ENCODE measurements at places on chromosomes 7 and 10.

DNA sequence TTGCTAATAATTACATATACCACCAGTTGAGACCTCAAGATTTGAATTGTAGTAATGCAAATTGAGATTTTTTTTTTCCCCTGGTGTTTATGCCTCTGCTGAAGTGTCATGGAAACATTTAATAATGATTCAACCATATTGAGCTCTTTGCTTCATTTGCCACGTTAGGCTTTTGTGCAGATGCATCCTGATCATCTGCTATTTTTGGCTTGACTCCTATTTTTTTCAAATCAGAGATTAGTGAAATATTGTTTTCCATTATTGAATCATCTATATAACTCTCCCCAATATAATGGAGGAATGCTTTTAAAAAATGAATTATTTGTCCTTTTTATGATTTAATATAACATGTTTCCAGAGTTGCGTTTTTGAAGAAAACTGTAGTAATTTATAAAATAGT, 115.1 kb downstream of the SRI start:
- no peak overlapping the region for H3K27ac ChIP-seq
- H3K4me1 ChIP-seq: no peaks in the 10 kb centered on the region
- H3K36me3 ChIP-seq: no peaks in the 10 kb centered on the region
- H3K4me3 ChIP-seq: no peak overlapping the region
- no peak for DNase-seq

DNA sequence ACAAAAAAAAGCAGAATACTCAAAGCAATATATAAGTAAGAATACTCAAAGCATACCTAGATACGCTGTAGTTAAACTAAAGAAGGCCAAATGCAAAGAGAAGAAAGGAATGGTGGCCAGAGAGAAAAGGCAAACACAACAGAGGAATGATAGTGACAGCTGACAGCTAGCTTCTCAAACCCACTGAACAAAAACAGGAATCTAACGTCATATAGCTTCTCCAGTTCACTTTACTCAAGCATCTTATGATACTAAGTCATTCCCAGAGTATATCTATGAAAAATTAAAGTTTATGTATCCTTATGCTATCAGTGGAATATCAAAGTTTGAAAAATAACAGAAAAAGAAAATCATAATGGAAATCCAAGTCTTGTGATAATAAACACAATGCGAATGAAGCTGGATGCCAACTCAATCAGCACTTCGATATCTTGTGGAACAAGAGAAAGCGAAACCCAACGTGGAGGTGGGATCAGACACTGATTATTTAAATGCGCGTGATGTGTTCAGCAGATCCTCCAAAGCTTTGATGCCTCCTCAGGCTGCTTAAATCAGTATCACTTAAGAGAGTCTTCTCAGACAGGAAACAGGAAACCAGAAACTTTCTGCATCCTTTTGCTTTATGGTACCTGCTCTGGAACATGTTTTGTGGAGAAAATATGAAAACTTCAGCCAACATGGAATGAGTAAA, 102.8 kb downstream of the PIP4K2A start:
- H3K36me3 ChIP-seq: peaks cover 13% of the 10 kb centered on the region
- DNase-seq: no peak
- no peak overlapping the region for H3K4me3 ChIP-seq
- H3K4me1 ChIP-seq: peaks cover 16% of the 10 kb centered on the region

DNA sequence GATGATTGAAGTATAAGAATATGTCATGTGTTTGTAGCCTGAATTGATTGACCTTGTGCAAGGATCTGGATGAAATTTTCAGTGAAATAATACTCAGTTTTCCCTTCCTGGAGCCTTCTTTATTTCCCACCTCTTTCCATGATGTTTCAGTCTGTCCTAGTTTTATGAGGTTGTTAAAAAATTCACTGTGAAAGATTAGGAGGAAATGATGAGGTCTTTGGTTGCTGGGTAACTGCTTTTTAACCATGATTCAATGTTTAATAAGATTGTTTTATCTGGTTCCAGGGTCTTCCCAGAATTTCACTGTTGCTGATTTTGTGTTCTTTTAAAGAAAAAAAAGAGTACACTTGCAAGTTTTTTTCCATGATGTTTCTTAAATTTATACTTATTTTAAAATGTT, 221.5 kb downstream of the MBL2 start:
- H3K27me3 ChIP-seq: no peaks in the 10 kb centered on the region
- H3K4me3 ChIP-seq: no peak overlapping the region
- H3K4me1 ChIP-seq: no peaks in the 10 kb centered on the region
- peaks cover 2% of the 10 kb centered on the region for H3K36me3 ChIP-seq
- H3K27ac ChIP-seq: no peak overlapping the region

- DNase-seq: no peak
- H3K27ac ChIP-seq: no peak overlapping the region
- no peaks in the 10 kb centered on the region for H3K4me1 ChIP-seq
- no peak overlapping the region for H3K4me3 ChIP-seq
- no peaks in the 10 kb centered on the region for H3K36me3 ChIP-seq
- peaks cover 33% of the 10 kb centered on the region for H3K27me3 ChIP-seq
Measured at GRCh38 chr7:70884440-70884764, 247.5 kb upstream of the GALNT17 start.

- no peaks in the 10 kb centered on the region for H3K4me1 ChIP-seq
- no peak overlapping the region for H3K27ac ChIP-seq
- DNase-seq: no peak
- H3K27me3 ChIP-seq: no peaks in the 10 kb centered on the region
- no peaks in the 10 kb centered on the region for H3K36me3 ChIP-seq
- no peak overlapping the region for H3K4me3 ChIP-seq
Measured at GRCh38 chr7:138151731-138152577, 75.7 kb downstream of the AKR1D1 start.

- H3K4me1 ChIP-seq: peaks cover 90% of the 10 kb centered on the region
- H3K4me3 ChIP-seq: no peak overlapping the region
- no peak for DNase-seq
- no peaks in the 10 kb centered on the region for H3K27me3 ChIP-seq
Measured at GRCh38 chr10:60286559-60286958, 103.1 kb downstream of the ANK3 start.

DNA sequence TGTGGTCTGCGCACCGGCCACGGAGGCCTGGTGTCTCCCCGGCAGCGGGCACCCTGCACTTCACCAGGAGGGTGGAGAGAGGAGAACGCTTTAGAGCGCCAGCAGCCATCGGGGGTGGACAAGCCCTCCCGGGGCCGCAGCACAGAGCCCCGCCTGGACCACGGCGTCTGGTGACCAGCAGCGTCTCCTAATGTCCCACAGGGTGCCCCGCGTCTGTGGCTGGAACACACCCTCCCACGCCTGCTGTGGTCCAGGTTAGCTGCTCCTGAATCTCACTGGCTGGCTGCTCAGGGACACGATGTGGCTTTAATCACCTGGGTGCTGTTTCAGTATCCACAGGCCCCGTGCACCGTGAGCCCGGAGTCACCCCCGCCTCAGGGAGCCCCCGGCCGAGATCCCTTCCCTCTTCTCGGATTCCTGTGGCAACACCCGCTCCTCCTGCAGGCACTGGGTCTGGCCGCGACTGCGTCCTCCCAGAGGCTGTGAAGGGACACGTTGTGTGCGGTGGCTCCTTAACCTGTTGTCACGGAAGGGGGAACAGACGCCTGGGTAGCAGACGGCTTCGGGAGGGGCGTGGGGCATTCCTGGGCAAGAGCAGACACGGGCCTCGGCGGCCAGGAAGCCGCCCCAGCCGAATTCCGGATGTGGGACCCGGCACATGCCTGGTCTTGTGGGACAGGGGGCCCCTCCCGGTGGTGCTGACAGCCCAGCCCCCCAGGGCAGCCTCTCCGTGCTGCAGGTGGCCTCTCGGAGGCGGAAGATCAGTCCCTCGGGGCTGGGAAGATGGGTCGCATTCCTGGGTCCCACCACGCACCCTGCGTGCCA, 78.9 kb downstream of the FOXL3 start:
- H3K36me3 ChIP-seq: no peaks in the 10 kb centered on the region
- no peaks in the 10 kb centered on the region for H3K27me3 ChIP-seq

DNA sequence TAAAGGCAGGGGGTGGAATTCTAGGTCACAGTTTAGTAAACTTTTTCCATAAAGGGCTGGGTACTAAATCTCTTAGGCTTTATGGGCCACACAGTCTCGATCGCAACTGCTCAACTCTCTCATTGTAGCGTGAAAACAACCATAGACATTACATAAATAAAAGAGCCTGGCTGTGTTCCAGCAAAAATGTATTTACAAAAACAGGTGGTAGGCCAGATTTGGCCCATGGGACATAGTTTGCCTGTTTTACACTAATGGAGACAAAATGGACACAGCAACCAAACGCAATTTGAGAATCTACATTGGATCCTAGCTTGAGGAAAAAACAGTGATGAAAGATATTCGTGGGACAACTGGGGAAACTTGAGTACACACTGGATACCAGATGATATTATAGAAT, 23.2 kb upstream of the MALSU1 start:
- DNase-seq: no peak
- H3K36me3 ChIP-seq: peaks cover 1% of the 10 kb centered on the region
- peaks cover 13% of the 10 kb centered on the region for H3K4me1 ChIP-seq
- peak overlapping the region; percentile 24 for H3K27ac ChIP-seq
- no peak overlapping the region for H3K4me3 ChIP-seq

DNA sequence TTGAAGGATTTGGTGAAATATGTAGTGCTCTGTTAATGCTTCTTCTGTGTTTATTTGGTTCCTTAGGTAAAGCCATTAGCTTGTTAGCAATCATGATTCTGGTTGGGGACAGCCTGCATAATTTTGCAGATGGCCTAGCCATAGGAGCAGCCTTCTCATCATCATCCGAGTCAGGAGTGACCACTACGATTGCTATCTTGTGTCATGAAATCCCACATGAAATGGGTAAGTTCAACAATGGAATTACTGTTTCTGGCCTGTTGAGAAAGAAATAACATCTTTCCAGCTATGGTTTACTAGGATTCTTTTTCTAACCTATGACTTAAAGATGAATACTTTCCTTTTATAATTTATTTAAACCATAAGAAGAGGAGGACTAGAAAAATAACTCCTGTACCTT, 48.9 kb downstream of the SLC39A12 start:
- H3K27ac ChIP-seq: no peak overlapping the region
- H3K27me3 ChIP-seq: no peaks in the 10 kb centered on the region
- H3K4me1 ChIP-seq: peaks cover 10% of the 10 kb centered on the region
- H3K4me3 ChIP-seq: no peak overlapping the region
- H3K36me3 ChIP-seq: no peaks in the 10 kb centered on the region

DNA sequence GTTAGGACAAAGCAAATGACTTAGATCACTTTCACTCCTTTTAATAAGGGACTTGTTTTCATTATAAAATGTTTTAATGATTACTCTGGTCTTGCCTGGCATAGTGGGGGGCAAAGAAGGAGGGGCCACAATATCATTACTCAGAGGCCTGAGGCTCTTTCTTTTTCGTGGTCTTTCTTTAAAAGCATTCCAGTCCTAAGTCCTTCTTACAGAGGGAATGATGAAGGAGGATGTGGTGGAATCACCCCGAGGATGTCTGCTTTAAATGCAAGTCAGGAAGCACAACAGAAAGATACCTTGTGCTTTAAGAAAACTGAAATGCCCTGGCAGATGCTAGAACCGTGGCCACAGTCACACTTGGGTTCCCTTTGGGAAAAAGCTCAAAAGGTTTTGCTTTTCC, 379.1 kb downstream of the INHBA start:
- H3K36me3 ChIP-seq: no peaks in the 10 kb centered on the region
- H3K27ac ChIP-seq: no peak overlapping the region
- peaks cover 4% of the 10 kb centered on the region for H3K4me1 ChIP-seq
- DNase-seq: no peak
- no peaks in the 10 kb centered on the region for H3K27me3 ChIP-seq
- H3K4me3 ChIP-seq: no peak overlapping the region

DNA sequence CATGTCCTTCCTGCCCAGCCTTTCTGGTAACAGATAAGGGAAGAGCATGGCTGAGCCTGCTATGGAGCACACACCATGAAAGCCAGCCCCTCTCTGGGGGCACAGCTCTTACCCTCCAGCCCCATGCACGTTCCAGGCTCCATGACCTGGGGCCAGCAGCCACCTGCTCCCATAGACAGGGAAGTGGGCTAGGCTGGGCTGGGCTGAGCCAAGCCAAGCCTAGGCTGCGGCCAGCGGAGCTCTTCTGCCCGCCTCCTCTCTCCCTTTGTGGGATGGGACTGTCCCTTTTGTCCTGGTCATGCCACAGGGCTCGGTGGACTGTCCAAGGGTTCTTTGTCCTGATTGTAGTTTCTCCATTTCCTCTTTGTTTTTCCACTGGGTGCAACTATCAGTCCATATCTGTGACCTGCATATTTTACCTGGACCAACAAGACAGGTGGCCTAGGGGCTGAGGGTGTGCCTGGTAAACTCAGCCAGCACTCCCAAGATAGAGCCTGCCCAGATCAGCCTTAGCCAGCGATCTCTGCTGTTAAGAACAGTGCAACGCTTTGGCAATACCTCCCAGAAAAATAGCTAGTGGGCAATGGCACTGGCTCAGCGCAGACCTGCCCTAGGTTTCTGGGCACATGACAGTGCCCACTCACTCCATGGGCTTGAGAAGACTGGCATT, 97.2 kb upstream of the BTBD16 start:
- H3K27ac ChIP-seq: no peak overlapping the region
- peaks cover 29% of the 10 kb centered on the region for H3K4me1 ChIP-seq
- no peak for DNase-seq
- H3K4me3 ChIP-seq: no peak overlapping the region
- H3K36me3 ChIP-seq: peaks cover 2% of the 10 kb centered on the region
- H3K27me3 ChIP-seq: no peaks in the 10 kb centered on the region

GRCh38 chr7:151351027-151351426, 9.4 kb downstream of the NUB1 start:
- DNase-seq: no peak
- H3K4me1 ChIP-seq: peaks cover 8% of the 10 kb centered on the region
- peaks cover 24% of the 10 kb centered on the region for H3K36me3 ChIP-seq
- H3K4me3 ChIP-seq: no peak overlapping the region

DNA sequence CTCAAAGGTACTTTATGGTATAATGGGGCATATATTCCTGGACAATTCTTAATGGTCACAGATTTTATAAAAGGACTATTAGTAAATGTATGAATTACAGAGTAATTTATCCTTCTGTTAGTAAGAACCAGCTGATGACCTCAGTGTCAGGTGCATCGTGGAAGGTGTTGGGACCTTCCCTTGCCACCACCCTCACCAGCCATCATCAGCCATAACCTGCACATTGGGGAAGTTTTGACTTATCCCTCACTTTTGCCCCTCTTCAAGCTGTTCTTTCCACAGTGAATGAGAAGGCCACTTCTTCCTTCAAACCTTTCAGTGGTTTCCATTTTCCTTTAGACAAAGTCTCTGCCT, 52.2 kb downstream of the FIGNL1 start:
- H3K4me1 ChIP-seq: no peaks in the 10 kb centered on the region
- peaks cover 49% of the 10 kb centered on the region for H3K27me3 ChIP-seq
- no peak overlapping the region for H3K27ac ChIP-seq
- H3K36me3 ChIP-seq: no peaks in the 10 kb centered on the region
- H3K4me3 ChIP-seq: no peak overlapping the region

DNA sequence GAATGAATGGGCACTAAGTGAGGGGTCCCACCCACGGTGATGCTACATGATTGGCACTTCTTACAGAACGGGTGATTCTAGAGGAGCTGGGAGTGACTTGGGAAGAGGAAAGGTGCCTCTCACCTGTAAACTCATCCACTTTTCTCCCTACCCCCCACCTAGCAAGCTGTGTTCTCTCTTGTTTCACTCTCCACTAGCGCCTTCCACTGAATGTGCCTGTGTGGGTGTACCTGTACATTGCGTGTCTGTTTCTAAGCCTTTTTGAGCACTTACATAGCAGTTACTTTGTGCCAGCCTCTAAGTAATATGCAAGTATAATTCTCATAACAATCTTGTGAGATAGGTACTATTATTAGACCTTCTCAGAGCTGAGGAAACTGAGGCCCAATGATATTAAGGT, 133.7 kb upstream of the AGK start:
- no peak overlapping the region for H3K4me3 ChIP-seq
- no peak for DNase-seq
- no peaks in the 10 kb centered on the region for H3K36me3 ChIP-seq
- peaks cover 14% of the 10 kb centered on the region for H3K27me3 ChIP-seq
- no peaks in the 10 kb centered on the region for H3K4me1 ChIP-seq

GRCh38 chr10:111126077-111126476, 49.2 kb downstream of the ADRA2A start:
- H3K4me3 ChIP-seq: no peak overlapping the region
- H3K27me3 ChIP-seq: peaks cover 17% of the 10 kb centered on the region
- H3K27ac ChIP-seq: no peak overlapping the region
- no peaks in the 10 kb centered on the region for H3K4me1 ChIP-seq
- no peak for DNase-seq

Measured in chondrocyte (in vitro differentiated cells).